Natural killer cell (primary cell): ENCODE measurements at places on chromosomes 7 and 10. TPM values are rescaled to one million over a fixed set of nuclear protein-coding genes. Genes with fewer than 3 reads are reported as not detected.

GRCh38 chr7:139630643-139631519 is 107.4 kb downstream of the CLEC2L start:
- peaks cover 21% of the 10 kb centered on the region for H3K36me3 ChIP-seq
- H3K4me1 ChIP-seq, result peaks cover 31% of the 10 kb centered on the region
- no peak for DNase-seq

GRCh38 chr10:76070916-76071315 is 639.5 kb downstream of the LRMDA start:
- H3K4me1 ChIP-seq, result no peaks in the 10 kb centered on the region
- no peaks in the 10 kb centered on the region for H3K27me3 ChIP-seq
- DNase-seq, result no peak
- no peaks in the 10 kb centered on the region for H3K36me3 ChIP-seq
- no peak overlapping the region for H3K4me3 ChIP-seq
- no peak overlapping the region for H3K27ac ChIP-seq

DNA sequence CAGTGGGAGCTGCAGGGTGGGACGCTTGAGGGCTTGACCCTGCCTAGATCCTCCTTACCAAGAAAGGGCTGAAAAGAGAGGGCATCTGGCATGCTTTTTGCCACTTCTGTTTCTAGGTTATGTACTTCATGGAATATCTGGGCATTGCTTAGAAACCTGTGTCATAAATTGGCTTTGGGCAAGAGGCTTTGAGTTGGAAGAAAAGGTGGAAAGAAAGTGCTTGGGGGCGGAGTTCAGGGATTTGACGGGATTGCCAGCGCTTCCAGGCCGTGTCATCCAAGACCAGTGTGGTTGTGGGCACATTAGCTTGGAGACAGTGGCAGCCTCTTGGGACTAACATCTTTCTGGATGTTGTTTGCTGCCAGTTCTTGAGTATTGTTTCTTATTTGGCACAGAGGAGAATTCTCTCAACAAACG is 825 bp downstream of the ZNF862 start:
- H3K27ac ChIP-seq, result peak overlapping the region; percentile 54
- peak overlapping the region; percentile 72 for H3K4me3 ChIP-seq

- peaks cover 19% of the 10 kb centered on the region for H3K4me1 ChIP-seq
- H3K27me3 ChIP-seq, result no peaks in the 10 kb centered on the region
- peaks cover 2% of the 10 kb centered on the region for H3K36me3 ChIP-seq
- H3K27ac ChIP-seq, result no peak overlapping the region
- no peak overlapping the region for H3K4me3 ChIP-seq
Measured at GRCh38 chr7:141695803-141696289, 6.1 kb downstream of the DENND11 start.

DNA sequence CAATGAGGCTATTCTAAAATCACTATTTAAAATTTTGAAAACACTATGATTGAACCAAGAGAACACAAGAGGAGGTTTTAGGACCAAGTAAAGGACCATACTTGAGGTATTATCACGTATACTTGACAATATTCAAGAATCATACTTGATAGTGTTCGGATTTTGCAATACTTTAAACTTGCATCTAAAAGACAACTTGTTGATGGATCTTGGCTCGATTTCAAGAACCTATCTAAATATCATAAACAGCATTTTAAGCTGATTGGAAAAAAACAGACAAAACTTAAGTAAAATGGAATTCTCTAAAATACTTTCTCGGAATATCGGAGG is 1.3 kb downstream of the NAMPT start:
- no peak for DNase-seq
- H3K4me1 ChIP-seq, result peaks cover 12% of the 10 kb centered on the region
- peak overlapping the region; percentile 49 for H3K27ac ChIP-seq
- H3K36me3 ChIP-seq, result no peaks in the 10 kb centered on the region

DNA sequence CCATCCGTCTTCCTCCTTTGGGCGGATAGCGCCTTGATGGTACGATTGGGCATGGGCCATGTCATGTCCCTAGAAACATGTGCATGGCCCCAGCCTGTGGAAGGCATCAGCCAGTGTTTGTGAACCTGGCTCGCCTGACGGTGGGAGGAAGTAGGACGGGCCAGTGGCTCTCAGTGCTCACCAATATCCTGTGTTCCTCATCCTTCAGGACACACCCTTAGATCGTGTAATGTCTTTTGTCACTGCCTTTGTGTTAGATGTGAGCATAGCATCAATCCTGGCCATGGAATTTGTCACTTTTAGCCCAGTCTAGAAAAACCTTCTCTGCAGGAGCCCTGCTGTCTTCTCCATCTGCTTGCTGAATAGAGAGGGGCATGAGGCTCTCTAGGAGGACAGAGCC is 77.6 kb downstream of the PFKFB3 start:
- H3K27me3 ChIP-seq, result no peaks in the 10 kb centered on the region
- H3K4me1 ChIP-seq, result peaks cover 11% of the 10 kb centered on the region
- H3K4me3 ChIP-seq, result no peak overlapping the region
- H3K27ac ChIP-seq, result no peak overlapping the region
- H3K36me3 ChIP-seq, result no peaks in the 10 kb centered on the region

DNA sequence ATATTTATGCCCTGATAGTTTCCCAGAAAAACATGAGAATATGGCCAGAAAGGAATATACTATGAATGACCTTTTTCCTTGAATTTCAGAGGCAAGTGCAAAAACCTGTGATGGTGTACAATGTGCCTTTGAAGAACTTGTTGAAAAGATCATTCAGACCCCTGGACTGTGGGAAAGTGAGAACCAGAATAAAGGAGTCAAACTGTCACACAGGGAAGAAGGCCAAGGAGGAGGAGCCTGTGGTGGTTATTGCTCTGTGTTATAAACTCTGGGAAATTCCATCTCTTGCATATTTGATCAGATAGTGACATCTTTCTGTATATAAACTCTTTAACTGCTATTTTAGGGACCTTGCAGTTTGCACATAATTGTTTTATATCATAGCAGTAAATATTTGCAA is 33.7 kb downstream of the RAB18 start:
- H3K27ac ChIP-seq, result no peak overlapping the region
- no peak overlapping the region for H3K4me3 ChIP-seq
- peaks cover 12% of the 10 kb centered on the region for H3K4me1 ChIP-seq
- no peaks in the 10 kb centered on the region for H3K27me3 ChIP-seq

- H3K27ac ChIP-seq, result peak overlapping the region; percentile 54
- H3K36me3 ChIP-seq, result no peaks in the 10 kb centered on the region
- peak; percentile 89 for DNase-seq
- H3K4me1 ChIP-seq, result peaks cover 36% of the 10 kb centered on the region
Measured at GRCh38 chr7:2709553-2710285, 21.7 kb downstream of the AMZ1 start.

DNA sequence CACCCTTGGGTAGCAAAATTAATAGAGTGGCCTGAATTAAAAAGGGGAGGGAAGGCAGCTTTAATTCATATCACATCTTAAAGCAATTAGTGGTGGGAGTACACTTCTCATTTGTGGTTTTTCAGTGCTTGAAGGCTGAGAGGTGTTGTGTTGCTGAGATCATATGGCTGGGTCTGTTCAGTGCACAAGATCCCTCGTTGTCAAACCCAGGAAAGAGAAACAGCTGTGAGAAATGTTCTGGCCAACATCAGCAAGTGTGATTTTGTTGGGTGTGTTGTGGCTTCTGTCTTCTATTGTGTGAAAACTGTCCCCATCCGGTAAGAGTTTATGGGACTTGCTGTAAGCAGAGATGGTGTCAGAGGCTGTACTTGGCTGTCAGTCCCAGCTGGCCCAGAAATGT is 197.9 kb upstream of the BMPER start:
- no peak overlapping the region for H3K4me3 ChIP-seq
- H3K4me1 ChIP-seq, result peaks cover 48% of the 10 kb centered on the region
- H3K27me3 ChIP-seq, result no peaks in the 10 kb centered on the region
- peak; percentile 56 for DNase-seq

- H3K27me3 ChIP-seq, result no peaks in the 10 kb centered on the region
- no peaks in the 10 kb centered on the region for H3K4me1 ChIP-seq
- no peak for DNase-seq
- no peak overlapping the region for H3K4me3 ChIP-seq
- H3K27ac ChIP-seq, result no peak overlapping the region
- no peaks in the 10 kb centered on the region for H3K36me3 ChIP-seq
Measured at GRCh38 chr7:15753887-15754579, 67.5 kb upstream of the MEOX2 start.

KMT2C gene
- total RNA-seq, result 177 TPM

CALML5 gene
- not detected for total RNA-seq

HMX2 gene
- total RNA-seq, result not detected

FAM221A gene
- total RNA-seq, result 6.9 TPM

PRSS1 gene
- total RNA-seq, result not detected

RASSF4 gene
- total RNA-seq, result 116 TPM

PDE6C gene
- not detected for total RNA-seq

HOXA7 gene
- total RNA-seq, result not detected

TMEM106B gene
- total RNA-seq, result 18.6 TPM

PNLIPRP1 gene
- total RNA-seq, result not detected

NXPH1 gene
- total RNA-seq, result not detected

FAM25G gene
- total RNA-seq, result not detected

MRLN gene
- not detected for total RNA-seq

MEOX2 gene
- total RNA-seq, result not detected
